Sciatic nerve (tissue), 2 donors: ENCODE measurements at places on chromosomes 7 and 10. TPM values are rescaled to one million over a fixed set of nuclear protein-coding genes. Genes with fewer than 3 reads are reported as not detected.

Gene AKR1C4
- not detected for total RNA-seq

Gene GPRIN2
- 2.0 TPM for total RNA-seq

Gene EPDR1
- 46.9 TPM for total RNA-seq

Gene LIPJ
- 0.13 TPM for total RNA-seq

Gene DYDC2
- not detected for total RNA-seq

Gene CPXM2
- 81.6 TPM for total RNA-seq

Gene INHBA
- total RNA-seq, result 40.4 TPM

DNA sequence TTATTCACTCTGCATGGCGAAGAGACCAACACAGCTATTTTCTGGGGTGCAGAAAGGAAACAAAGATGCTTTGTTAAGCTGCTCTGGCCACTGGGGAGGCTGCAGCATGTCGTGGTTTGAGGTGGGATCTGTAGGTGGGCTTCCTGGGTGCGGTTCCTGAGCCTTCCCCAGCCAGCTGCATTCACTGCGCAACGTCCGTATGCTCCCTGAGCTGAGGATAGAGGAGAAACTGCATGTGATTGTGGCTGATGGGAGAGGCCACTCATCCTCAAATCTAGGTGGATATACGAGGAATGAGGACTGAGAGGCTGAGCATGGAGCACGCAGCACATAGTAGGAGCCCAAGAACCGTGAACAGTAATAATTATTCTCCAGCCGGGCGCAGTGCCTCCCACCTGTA, 9.9 kb upstream of the DNAAF5 start:
- DNase-seq, result peak; percentile 19

DNA sequence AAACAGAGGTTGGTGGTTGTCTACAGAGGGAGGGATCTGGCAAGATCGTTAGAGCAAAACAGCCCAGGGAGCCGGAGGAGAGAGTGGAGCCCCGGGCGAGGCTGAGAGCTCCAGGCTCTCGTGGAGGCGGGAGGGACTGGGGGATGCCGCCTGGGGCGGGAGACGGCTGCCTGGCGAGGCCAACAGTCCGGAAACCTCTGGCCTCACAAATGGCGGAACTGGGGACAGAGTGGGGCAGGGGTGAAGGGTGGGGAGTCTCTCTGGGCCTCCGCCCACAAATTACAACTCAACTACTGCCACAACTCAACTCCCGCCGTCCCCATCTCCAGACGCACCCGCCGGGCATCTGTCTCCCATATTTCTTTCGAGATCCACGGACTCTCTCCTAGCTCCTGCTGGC, 47.7 kb downstream of the CLEC2L start:
- DNase-seq, result no peak

- DNase-seq, result no peak
These were observed 5.8 kb downstream of the LBX1 start for GRCh38 chr10:101223274-101224059.

DNA sequence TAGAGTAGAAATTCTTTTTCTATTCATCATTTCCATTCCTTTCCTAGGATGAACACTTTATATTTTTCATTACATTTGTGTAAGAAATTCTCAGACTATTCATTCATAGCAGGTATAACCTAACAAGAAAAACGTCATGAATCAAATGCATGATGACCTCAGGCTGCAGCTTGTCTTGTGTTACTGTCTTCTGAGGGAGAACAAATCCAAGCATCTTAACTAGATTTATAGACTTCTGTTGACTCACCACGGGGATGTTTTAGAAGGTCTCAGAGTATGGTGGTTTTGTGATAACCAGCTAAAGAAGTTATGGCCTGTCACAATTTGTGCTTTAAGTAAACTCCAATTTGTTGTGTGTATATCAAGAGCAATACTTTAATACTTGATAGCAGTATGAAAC, 102.7 kb downstream of the ANKRD7 start:
- DNase-seq, result no peak

GRCh38 chr10:22333167-22333974, 11.9 kb upstream of the SPAG6 start:
- DNase-seq, result no peak

- no peak for DNase-seq
These were observed 458.0 kb upstream of the GALNT17 start for GRCh38 chr7:70673778-70674570.

DNA sequence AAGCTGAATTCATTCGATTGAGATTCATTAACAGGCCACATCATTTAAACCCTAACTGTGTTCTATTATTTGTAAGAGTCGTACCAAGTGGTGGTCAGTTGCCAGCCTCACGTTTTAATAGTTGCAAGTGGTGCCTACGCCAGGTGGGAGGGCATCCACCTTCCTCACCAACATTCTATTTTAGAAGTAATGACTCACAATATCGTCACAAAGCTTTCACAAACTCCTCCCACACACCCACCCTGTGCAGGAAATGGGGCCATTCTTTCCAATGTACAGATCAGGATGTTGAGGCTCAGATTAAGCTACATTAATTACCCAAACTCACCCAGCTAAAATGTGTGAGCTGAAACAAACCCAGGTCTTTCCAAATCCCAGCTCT, 77.3 kb upstream of the SAMD8 start:
- DNase-seq, result no peak

DNA sequence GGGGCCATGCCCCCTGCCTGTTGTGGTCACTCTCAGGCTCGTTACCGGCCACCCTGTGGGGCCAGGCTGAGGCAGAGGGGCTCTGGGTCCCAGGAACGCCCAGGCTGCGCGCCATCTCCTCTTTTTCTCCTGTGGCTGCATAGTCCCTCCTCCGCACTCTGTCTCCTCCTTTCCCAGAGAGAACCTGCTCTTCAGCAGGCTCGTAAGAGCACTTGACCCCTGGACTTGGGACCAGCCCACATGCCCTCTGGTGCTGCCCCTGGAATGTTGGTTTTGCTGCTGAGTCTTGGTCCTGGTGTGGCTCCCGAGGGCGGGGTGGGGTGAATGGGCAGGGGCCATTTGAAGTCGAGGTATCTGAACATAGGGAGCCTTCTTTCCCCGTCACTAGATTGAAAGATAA, 6.6 kb upstream of the BHLHA15 start:
- no peak for DNase-seq

GRCh38 chr10:128526791-128527375, 400.7 kb upstream of the MKI67 start:
- DNase-seq, result peak; percentile 70

DNA sequence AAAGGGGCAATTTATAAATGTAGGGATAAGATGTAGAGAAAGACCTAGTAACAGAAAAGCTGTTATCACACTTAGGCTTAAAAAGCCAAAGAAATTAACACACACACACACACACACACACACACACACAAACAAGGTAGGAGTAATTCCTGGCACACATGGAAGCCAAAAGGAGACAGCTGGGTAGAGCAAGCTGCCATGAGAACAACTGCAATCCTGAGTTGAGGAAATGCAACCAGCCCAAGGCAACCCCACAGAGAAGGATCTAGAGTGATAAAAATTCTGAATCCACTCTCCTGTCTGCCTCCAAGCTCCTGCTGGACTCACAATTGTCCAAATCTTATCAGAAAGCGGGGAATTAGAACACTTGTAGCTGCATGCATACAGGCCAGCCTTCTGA, 229.1 kb upstream of the DGKB start:
- no peak for DNase-seq
